ENCODE measurements at places on chromosomes 16 and 17.
A peak's percentile ranks its signal among the peaks of the same experiment; 100 is the strongest.

DNA sequence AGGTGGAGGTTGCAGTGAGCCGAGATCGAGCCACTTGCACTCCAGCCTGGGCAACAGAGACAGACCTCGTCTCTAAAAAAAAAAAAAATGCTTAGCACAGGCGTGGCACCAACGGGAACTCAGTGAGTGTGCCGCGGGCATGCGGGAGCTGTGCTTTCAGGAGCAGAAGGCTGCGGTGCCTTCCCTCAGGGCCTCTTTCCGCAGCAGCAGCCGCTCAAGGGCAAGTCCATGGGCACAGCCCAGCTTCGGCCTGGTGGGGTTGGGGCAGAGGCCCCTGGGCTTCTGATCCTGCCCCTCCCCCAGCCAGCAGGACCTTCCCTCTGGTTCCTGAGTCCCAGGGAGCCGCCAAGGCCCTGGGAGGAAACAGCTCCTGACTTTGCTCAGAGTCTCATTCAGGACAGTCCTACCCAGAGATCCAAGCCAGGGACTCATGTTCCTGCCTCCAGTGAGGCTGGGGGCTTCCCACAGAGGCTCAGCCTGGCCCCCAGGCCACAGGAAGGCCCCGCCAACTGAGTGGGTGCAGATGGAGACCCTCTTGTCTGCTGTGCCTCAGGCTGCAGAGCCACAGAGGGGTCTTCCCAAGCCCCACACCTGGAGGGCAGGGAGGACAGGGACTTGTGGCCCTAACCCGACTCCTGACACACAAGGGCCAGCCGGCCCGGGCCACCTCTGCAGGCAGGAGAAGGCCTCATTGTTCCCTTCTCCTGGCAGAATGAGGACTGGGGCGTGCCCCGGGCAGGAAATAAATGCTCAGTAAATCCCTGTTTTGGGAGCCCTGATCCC, 3.3 kb upstream of the ZG16B start:
- no peak for DNase-seq

DNA sequence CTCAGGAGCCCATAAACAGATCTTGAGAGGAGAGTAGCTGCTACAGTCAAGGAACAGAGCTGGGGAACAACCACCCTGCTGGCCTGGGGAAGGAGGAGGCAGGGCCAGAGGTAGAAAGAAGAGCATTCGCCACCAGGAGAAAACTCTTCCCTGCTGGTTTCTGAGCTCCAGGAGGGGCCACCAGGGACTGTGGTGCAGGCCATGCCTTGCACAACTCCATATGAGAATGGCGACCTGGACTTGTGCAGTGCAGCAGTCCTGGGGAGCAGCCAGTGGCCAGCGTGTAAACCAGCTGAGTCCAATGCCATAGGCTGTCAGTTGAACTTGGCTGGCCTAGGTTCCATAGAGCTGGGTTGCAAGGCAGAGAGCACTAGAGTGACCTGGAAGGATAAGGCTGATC, 11.6 kb downstream of the SLC13A2 start:
- DNase-seq = no peak

- no peak for DNase-seq
These were observed 182.8 kb upstream of the TOX3 start for GRCh38 chr16:52729731-52730130.

DNA sequence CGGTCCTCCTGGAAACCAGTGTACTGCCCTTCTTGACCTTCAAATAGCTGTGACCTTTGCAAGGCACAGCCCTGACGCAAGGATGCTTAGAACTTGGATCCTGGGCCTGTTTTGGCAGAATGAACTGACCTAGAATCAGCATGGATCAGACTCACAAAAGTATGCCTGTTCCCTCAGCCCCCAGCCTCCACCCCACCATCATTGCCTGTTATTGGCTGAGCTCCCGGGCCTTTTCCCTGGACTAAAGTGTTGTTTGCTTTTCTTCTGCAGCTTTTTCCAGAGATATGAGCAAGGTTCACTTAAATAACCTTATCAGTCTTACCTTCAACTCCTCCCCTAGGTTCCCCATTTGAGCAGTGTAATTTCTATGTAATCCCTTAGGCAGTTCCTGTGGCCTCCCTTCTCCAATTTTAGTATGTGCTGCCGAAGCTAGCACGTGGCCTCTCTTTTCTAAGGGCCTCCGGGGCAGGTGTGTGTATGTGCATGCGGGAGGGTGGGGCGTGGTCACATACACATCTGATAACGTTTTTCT, 347.4 kb downstream of the MAF start:
- DNase-seq = no peak

DNA sequence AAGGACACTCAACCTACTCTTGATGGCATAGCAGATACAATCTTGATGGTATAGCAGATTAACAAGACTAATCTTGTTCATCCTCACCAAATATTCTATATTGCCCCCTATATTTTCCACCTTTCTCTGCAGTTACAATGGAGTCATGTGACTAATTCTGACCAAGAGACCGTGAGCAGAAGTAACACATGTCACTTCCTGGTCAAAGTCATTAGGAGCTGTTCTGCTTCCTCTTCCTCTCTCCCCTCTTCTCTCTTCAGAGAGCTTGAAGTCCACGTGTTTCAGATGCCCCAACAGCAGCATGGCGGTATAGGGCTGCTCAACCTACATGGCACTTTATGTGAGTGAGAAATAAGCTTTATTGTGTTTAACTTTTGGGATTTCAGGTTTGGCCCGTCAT, 55.3 kb upstream of the ERCC4 start:
- DNase-seq = no peak

DNA sequence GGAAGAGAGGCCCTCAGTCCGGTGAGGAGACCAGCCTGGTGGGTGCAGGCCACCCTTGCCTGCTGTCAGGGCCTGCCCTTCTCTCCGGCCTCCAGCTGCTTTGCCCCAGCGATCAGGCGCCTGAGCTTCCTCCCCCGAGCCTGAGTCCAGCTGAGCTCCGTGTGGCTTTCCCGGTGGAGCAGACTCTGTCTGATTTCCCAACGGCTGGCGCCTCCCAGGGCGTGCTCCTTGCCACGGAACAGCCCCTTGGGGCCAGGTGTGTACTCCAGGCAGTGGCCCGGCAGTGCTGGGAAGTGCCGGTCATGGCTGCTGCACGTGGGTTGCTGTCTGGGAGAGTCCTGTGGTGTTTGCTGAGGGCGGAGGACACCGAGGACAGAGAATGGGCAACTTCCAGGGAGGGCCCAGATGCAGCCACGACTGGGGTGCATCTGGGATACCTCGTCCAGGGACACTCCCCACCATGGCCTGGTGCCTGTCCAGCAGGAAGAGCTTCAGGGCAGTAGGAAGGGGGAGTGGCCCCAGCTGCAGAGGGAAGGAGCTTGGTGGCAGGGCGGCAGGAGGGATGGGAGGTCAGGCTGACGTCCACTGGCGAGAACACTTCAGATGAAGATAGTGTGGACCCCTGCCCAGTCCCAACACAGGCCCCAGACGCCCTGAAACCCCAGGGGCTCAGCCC, 22.5 kb downstream of the METRNL start:
- DNase-seq = no peak

DNA sequence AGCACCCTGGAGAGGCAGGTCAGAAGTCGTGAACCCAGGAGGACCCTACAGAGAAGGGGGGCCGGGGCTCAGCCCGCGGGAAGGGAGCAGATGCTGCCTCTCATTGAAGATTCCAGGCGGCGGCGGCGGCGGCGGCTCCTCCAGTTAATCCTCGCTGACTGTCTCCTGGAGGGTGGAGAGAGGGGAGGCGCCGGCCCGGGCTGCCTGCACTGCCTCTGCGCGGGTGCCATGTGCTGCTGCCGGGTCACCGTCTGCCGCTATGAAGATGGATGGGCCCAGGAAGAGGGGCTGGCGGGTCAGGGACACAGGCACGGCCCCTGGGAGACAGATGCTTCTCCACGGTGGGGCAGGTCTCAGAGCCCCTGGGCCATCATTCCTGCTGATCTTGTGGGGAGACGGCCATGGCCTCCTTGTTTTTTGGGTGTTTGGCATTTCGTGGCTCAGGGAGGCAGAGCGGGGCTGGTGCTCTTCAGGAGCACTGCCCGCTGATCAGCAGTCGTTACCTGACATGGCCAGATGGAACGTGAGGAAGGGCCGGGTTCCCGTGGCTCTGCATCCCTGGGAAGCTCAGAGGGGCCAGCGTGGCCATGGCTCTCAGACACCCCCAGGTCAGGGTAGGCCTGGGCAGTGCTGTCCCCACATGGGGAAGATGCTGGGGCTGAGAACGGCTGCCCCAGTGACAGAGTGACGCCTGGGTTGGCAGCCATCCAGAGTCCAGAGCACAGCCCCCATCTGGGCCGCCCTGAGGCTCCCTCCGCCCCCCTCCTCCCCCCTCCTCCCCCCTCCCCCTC, 36.1 kb downstream of the GINS2 start:
- DNase-seq = no peak

- no peak for DNase-seq
These were observed 4.5 kb upstream of the RSKR start for GRCh38 chr17:28618464-28618863.

- no peak for DNase-seq
These were observed 92.3 kb downstream of the LITAF start for GRCh38 chr16:11494433-11494832.

GRCh38 chr17:72699545-72699944, 392.9 kb downstream of the SLC39A11 start:
- no peak for DNase-seq

DNA sequence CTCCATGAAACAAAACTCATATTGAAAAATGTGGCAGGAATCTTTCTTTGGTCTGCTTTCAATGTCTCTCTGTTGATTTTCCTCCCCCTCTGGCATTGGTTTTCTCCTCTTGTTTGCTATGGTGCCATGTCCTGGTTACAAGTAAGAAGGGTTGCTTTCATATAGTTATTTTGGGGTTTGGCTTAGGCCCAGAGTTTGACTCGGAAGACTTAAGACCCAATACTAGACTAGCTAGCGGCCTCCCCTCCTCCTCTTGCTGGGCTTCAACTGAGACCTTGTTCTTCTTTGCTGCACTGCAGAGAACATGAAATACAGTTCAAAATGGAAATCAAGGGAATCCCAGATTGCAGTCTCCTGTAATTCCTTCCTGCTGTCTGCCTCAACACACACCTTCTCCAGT, 30.0 kb upstream of the CLEC18A start:
- DNase-seq = no peak

DNA sequence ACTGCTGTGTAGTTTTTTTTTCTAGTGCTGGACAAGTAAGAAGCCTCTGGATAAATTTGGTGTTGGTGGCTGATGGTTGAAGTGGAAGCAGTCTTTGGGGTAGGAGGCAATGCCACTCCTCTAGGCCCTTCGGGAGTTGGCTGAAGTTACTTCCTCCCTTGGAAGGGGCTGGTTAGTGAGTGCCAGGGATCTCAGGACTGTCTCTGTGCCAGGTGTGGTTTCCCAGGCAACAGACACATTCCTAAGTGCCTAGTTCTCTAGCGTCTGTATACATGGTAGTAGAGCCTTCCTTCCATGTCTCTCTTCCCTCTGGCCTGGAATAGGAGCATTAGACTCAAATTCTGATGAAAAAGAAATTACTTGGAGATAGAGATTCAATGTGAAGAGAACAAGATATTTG, 15.3 kb downstream of the TMEM98 start:
- DNase-seq = no peak

- DNase-seq = no peak
These were observed 206.9 kb upstream of the C17orf78 start for GRCh38 chr17:37168731-37169353.

DNA sequence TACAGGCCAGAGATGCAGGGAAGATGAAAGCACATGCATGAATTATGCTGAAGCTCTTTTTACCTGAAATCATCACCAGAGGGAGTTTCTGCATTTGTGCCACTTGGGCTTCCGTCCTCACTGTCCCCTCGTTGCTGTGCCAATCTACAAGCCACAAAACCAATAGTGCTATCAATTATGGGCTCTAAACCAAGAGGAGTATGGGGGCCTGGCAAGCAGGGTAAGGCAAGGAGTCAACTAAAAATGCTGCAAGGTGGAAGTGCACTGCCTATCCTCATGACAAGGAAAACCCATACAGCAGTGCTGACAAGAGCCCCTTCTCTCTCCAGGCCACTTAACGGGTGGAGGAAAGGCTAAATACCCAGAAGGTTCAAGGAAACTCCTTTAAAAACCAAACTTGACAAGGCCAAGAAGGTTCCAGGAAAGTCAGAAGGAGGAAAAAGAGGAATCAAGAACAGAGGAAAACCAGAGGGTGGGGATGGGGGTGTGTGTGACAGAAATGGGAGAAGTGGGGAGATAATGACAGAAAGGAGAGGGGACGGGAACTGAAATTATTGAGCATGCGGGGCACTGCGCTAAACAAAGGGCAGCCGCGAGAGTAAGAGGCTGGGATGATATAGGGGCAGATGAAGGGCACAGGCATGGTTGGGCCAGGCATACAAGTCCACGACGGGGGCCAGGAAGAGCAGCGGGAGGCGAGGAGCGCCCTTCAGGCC, 674 bp downstream of the C17orf75 start:
- DNase-seq = peak; percentile 52

- no peak for DNase-seq
These were observed 9.4 kb downstream of the CNGB1 start for GRCh38 chr16:57961538-57961937.

GRCh38 chr16:87163637-87164036, 153.6 kb downstream of the C16orf95 start:
- DNase-seq = no peak

DNA sequence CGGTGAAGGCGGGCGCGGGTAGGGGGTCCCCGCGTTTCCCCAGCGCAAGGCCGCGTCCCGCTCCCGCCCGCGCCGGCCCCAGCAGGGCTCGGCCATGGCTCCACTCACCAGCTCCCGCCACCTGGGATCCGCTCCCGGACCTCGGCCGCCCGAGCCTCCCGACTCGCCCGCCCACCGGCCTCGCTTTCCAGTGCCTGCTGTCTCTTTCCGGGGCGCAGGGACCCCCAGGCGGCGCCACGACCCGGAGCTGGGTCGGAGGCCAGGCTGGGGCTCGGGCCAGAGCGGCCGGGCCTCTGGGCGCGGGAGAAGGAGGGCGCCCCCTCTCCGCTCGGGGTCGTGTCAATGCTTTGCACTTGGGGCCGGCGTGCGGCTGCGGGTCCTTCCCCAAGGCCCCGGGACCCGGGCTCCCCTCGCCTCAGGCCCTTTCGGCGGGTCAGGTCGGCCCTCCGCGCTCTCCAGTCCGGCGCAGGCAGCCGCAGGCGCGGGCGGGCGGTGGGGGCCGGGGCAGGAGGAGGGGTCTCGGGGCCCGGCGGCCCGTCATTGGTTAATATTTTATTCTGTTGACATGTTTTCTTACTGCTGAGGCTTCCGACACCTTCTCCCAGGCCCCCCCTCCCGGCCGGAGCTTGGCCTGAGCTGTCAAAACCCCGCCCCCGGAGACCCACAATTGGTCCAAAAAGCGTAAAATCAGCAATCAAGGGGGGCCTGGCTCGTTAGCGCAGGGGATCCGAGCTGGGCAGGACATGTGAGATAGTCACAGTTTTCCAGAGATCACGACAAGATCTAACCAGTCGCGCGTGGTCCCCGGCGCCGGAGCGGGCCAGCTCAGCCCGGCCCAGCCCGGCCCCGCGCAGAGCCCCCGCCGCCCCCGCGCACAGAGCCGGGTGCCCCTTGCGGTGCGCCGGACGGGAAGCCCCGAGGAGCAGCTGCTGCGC, at the start of gene TBX2:
Gene TBX2 (plus strand): TSS at position 713 of the 935 bp plus-strand sequence. CDS start 334 bp downstream, outside the sequence.
- no peak for DNase-seq

- no peak for DNase-seq
These were observed 13.3 kb upstream of the MRPL38 start for GRCh38 chr17:75917917-75918445.

All from activated CD4-positive, alpha-beta T cell treated with anti-CD3 and anti-CD28 coated beads, Interleukin-2, amount 50 U/mL, for 1 hour (primary cell).